Fibroblast of skin of right biceps (primary cell): ENCODE measurements at places on chromosomes 6 and 20.

DNA sequence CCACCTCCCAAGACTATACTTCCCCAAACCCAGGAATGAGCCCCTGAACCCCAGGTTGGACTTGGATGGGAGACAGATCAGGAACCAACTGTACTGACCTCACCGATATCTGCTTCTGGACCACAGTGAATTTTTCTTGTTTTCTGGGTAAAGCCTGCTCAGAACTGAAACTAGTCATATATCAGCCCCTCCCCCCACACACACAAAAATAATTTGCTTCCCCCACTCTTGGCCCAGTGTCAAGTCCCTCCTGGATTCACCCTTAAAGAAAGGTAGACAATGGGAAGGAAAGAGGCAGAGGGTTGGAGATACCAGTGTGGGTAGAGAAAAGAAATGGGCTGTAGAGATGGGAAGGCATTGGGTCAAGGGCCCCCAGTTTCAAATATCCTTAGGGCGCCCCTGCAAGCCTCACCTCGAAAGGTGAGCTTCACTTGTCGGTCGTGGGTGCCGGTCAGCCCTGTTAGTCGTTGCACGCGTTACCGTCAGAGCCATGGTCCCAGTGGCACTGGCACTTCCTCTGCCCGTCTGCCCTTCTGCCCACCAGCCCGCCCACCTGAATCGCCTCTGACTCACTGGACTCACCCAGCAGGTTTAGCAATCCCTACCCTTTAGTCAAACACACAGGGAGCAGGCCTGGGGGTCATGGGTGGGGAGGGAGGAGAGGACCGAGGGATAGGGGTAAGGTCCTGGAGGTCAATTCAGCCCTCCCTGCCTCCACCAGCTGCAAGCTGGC is 8.5 kb upstream of the SPAG4 start:
- no peak for DNase-seq

GRCh38 chr6:95636552-95637431 is 59.5 kb downstream of the MANEA start:
- no peak for DNase-seq

DNA sequence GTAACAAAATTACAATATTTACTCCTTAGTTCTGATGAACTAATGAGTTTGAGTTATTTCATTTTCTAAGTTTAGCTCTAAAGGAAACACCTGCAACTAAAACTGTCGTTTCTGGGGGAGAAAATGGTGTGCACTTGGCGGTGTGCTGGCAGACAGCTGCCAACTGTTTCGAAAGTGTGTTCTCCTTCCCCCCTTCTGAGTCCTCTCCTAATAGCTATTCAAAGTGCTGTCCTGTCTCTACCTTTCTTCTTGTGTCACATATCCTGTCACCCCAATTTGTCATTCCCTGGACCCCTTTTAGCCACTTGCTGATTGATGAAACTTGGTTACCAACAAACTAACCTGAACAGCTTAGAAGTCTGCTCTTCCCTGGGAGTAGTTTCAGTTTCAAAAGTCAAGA is 4.9 kb upstream of the UBE2J1 start:
- no peak for DNase-seq

DNA sequence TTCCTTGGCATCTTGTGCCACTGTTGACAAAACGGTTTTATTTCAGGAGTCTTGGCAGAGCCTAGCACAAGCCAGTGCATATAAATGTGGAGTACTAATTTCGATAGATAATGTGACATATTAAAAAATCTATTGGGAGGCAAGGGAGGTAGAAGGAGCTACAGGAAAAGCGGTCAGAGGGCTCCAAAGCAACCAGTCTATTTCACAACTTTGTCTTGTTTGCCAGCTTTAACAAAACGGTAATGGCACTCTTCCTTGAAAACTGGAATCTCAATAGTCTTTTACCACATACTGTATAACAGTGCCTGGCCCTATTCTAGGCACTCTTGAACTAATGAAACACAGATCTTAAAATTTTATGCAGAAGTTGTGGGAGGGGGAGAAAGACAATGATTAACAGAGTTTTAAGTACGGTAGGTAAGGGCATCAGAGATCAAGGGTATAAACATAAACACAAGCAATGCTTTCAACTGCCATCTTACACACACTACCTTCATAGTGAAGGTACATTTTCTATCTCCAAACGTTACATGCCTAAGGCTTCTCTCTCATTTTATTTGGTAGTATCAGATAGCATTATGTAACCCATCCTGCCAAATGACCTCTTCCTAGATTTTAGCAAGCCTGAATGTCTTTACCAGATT is 33.5 kb upstream of the SYNCRIP start:
- no peak for DNase-seq

DNA sequence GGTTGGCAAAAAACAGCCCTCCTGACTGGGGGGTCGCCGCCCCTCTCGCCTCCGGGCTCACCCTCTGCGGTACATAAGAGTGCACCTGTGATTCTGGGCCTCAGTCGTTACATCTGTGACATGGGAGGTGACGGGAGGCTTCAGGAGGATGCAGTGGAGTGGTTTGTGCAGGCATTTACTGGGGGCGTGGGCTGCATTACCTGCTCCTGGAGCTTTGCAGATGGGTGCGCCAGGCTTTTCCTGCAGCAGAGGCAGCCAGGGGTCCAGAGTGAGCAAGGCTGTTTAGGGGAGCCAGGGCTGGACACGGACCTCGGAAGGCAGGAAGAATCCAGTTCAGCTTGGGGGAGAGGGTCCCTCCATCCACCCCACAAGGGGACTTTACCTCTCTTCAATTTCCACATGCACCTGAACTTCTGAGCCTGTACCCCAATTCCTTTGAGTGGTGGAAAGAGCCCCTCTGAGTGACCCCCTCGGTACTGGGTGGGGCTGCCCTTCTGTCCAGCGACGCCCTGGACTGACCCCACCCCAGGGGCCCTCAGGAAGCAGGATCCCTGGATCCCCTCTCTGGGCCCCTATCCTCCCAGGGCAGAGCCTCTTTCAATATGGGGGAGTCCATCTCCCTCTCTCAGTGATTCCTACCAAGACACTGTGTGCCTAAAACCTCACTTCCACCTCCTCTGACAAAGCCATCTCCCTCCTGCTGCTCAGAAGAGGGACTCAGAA is 134.0 kb downstream of the TAF4 start:
- no peak for DNase-seq
